Endodermal cell (in vitro differentiated cells): ENCODE measurements at places on chromosomes 3 and 15.

DNA sequence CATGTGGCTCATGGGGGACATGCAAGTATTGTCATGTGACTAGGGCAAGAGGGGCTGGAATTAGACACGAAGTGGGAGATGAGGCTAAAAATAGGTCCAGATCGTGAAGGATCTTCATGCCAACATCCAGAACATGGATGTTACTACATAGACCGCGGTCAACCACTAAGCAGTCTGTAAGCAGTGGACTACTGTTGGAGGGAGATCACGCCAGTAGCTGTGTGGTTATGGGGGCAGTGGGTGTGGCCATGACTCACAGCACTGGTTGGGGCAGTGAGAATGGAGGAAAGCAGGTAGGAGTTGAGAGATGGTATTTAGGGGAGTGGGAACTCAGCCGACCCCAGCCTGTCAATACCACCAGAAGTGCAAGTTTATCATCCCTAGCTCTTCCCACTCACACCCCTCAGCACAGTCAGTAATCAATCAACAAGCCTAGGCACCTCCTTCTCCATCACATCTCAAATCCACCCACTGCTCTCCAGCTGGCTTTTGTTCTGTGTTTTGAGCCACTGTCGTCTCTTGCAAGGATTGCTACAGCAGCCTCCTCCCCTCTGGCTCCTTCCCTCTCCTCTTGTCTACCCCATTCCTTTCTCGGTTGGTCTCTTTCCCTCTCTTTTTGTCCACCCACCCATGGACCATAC lies 107.2 kb upstream of the ABHD17C start:
- DNase-seq, result peak; percentile 34

GRCh38 chr3:159497361-159497760 lies 491.3 kb upstream of the IL12A start:
- DNase-seq, result no peak

GRCh38 chr15:78396976-78397375 lies 41.0 kb upstream of the IREB2 start:
- DNase-seq, result peak; percentile 87

DNA sequence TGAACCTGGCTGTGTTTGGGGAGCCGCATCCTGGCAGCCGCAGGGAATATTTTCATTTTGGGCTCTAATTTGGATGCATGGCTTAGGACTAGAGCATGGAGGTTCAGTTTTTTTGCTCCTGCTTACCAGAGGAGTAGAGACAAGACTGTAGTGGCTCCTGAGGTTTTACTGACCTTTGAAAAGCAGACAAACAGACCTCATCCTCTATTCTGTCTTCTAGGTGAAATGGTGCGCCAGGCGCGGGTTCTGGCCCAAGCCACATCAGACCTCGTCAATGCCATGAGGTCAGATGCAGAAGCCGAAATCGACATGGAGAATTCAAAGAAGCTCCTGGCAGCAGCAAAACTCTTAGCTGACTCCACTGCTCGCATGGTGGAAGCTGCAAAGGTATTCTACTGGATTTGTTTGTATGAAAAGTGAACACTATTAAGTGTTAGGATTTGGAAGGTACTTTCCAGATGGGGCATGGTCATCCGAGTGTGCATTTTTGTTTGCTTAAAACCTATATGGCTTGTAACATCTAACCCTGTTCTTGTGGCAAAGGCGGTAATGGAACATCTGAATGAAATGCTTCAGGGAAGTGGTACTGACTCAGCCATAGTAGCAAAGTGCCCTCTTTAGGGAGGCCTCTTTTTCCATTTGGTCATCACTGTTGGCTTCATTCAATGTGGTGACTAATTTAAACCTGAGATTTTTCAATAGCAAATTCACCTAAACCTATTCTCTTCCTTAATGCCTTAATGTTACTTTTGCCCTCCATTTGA lies 330.7 kb upstream of the TPM1 start:
- DNase-seq, result no peak

DNA sequence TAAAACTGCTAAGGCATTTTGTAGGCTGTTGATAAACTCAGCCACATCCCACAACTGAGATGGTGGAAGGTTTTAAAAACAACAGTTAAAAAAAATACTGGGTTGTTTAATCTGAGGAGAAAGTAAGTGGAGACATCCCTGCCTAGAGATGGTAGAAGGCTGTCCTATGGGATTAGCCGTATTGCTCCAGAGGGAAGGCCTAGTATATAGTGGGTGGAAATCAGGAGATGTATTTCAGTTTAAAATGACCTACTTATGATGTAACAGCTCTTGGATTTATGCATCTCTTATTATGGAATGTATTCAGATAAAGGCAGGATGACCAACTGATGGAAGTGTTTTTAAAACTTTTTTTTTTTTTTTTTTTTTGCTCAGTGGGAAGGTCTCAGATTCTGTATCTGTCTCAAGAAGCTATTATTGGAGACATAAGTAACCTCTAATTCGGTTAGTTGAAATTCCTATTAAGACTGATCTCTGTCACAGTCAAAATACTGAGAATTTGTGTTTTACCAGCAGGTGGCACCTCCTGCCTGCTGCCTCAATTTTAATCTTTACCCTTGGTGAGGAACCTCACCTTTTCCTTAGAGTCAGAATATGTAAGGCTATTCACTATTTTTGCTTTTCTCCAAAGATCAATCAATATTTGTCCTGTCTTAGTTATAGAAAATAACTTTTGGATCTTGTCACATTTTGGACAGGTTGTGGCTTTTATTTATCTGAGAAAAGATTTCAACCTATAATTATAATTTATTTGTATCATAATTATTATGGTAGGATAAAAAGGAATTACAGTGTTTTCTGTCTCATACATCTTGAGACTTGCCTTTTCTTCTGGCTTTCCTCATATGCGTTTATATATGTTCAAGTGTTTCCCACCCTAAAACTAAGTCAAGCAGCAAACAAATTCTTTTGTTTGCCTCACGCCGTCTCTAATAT lies 63.0 kb downstream of the VPS8 start:
- peak; percentile 63 for DNase-seq

DNA sequence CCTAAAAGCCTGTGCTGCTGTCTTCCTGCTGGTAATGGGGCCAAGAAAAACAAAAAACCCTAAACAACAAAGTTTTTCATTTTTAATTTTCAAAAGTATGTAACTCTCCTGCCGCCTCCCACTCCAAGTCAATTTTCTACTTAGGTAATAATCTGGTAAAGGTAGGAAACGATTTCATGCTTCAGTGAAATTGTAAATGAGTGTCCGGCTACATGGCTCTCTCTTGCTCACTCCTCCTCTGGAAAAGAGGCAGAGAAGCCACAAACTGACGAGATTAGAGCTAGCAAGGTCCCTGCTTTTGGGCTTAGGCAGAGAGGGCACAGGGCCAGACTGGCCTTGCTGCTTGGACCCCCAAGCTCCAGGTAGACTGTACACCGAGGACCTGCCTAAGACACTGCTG lies 23.5 kb downstream of the KLHL25 start:
- no peak for DNase-seq

DNA sequence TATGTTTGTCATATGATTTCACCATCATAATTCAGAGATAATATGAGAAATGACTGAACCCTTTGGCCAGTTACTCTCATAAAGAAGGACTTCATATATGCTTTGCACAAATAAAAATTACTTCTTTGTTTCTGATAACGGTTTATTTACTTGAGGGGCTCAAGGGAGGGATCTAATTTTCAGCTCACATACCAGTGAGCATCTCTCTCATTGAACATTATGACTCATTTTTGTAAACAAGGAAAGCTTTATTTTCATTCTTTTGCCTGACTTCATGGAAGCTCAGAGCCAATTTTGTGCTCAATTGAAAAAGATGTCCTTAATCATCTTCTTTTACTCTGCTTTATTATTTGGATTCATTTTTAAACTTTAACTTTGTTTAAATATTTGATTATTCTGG lies 5.8 kb downstream of the NLGN1 start:
- DNase-seq, result no peak

- peak; percentile 82 for DNase-seq
Measured at GRCh38 chr3:183912895-183913579, 28.4 kb upstream of the PARL start.

DNA sequence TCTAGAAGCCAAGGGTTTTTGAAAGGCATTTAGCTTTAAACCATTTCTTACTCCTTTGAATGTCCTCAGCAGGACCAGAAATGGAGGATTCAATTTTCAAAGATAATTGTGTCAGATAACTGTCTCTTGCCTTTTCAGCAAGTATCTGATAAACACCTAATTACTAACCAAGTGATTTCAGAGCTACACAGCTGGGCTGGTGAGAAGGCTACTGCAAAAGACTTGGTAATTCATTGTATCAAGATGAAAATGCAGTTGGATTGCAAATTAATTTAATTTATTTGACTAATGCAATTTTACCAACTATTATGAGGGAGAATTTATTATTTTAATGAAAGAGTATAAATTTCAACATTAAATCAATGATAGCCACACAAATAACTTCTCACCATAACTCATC lies 165.4 kb downstream of the ROBO1 start:
- DNase-seq, result no peak

DNA sequence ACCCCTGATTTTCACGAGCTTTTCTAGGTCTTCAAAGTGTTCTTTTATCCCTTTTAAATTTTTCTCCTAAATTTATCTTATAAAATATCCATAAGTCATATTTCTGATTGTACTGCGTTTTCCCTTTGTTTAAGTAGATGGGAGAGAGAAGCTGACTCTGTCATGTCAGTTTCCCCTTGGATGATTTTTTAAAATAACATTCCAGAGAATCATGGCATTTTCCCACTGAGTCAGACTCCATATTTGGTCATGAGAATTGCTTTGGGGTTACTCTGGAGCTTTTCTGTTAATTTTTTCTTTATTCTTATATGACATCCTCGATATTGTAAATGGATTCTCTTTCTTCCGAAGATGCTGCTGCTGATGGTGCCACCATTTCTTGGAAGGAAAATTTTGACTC lies 28.6 kb upstream of the UMPS start:
- DNase-seq, result no peak

- peak; percentile 39 for DNase-seq
Measured at GRCh38 chr3:124878561-124879336, 8.4 kb downstream of the ITGB5 start.

GRCh38 chr3:132292042-132292441 lies 25.2 kb upstream of the ACP3 start:
- no peak for DNase-seq

DNA sequence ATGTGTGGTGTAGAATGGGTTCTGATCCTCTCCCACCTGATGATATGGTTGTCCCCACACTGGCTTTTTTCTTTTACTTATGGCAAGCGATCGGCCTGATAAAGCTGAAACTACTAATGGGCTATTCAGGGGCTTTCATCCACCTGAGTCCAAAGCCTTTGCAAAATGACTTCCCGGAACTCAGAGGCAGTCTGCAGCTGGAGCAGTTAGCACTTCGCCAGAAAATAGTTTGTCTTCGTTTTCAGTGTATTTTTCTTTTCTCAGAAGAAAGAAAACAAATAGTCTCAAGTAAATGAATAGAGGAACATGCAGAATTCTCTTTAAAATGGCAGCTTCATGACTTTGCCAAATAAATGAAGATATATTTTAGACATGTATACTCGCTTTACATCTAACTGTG lies 306.0 kb upstream of the ADAMTS9 start:
- no peak for DNase-seq

DNA sequence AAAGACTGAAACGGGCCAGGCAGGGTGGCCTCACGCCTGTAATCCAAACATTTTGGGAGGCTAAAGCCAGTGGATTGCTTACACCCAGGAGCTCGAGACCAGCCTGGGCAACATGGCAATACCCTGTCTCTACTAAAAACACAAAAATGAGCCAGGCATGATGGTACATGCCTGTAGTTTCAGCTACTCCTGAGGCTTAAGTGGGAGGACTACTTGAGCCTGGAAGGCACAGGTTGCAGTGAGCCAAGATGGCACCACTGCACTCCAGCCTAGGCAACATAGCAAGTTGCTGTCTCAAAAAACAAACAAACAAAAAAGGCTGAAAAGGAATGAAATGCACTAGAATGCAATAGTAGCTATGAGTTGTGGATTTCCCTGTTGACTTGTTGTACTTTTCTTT lies 94.7 kb downstream of the STAG1 start:
- DNase-seq, result no peak

- DNase-seq, result no peak
Measured at GRCh38 chr15:94934440-94934839, 703.1 kb downstream of the MCTP2 start.

- peak; percentile 56 for DNase-seq
Measured at GRCh38 chr3:46609212-46609721, 3.1 kb upstream of the FAM240A start.

DNA sequence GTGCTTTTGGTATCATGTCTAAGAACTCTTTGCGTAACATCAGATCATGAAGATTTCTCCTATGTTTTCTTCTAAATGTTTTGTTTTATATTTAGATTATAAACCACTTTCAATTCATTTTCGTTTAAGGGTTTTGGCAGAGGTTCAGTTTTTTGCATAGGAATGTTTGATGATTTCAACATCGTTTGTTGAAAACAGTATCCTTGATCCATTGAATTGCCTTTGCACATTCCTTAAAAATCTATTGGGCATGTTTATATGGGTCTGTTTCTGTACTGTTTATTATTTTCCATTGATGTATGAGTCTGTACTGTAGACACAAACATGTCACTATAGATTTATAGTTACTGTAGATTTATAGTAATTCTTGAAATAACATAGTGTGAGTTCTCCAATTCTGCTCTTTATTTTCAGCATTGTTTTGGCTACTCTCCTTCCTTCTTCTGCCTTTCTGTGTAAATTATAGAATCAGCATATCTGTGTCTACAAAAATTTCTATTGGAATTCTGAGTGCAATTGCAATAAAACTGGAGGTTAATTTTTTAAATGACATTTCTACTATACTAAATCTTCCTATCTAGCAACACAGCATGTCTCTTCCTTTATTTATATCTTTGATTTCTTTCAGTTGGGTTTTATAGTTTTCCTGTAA lies 374.0 kb downstream of the SV2B start:
- no peak for DNase-seq
